Bronchus fibroblast of lung (primary cell): ENCODE measurements at places on chromosomes 2 and 18. TPM values are rescaled to one million over a fixed set of nuclear protein-coding genes. Genes with fewer than 3 reads are reported as not detected.

The HOXD13 gene
- not detected in 2 replicates for total RNA-seq

The SPAG16 gene
- total RNA-seq = 12.1 and 15.3 TPM in 2 replicates

The ACTR1B gene
- 62.2 and 68.2 TPM in 2 replicates for total RNA-seq

The DQX1 gene
- not detected in 2 replicates for total RNA-seq

The OBSL1 gene
- total RNA-seq = 32.0 and 32.1 TPM in 2 replicates

The GPD2 gene
- total RNA-seq = 48.5 and 58.7 TPM in 2 replicates

The PDIA6 gene
- 238 and 261 TPM in 2 replicates for total RNA-seq

The NEUROD1 gene
- total RNA-seq = not detected in 2 replicates

The SH2D6 gene
- total RNA-seq = 0.34 and 0.59 TPM in 2 replicates

The TMEM237 gene
- total RNA-seq = 27.1 and 29.3 TPM in 2 replicates

The SERPINB10 gene
- total RNA-seq = 1.7 TPM in 1 of 2 replicates, not detected in the other

The MBP gene
- total RNA-seq = 3.2 and 3.4 TPM in 2 replicates
